Gastroesophageal sphincter (tissue), 4 donors: ENCODE measurements at places on chromosomes 7 and 10. TPM values are rescaled to one million over a fixed set of nuclear protein-coding genes. Genes with fewer than 3 reads are reported as not detected.

MUC12 gene
- total RNA-seq = not detected

APBB1IP gene
- 2.3 TPM for total RNA-seq

CFAP58 gene
- 0.27 TPM for total RNA-seq

TFPI2 gene
- total RNA-seq = 0.85 TPM

HOXA6 gene
- not detected for total RNA-seq

SEMA3E gene
- total RNA-seq = 22.1 TPM

PDE6C gene
- not detected for total RNA-seq

RHOBTB1 gene
- total RNA-seq = 27.9 TPM

DRGX gene
- not detected for total RNA-seq

SCART1 gene
- 3.9 TPM for total RNA-seq

HPS6 gene
- 24.5 TPM for total RNA-seq

NPS gene
- total RNA-seq = not detected

FOXI2 gene
- total RNA-seq = 0.13 TPM

INHBA gene
- 49.2 TPM for total RNA-seq

EPHB6 gene
- 10.9 TPM for total RNA-seq

GIMAP7 gene
- total RNA-seq = 30.0 TPM

PRF1 gene
- total RNA-seq = not detected

HYAL4 gene
- not detected for total RNA-seq

C10orf143 gene
- 4.4 TPM for total RNA-seq

PGAM2 gene
- not detected for total RNA-seq

RBM20 gene
- 2.3 TPM for total RNA-seq

ZNF727 gene
- 5.1 TPM for total RNA-seq

TSPAN13 gene
- 7.3 TPM for total RNA-seq

SFTPA1 gene
- not detected for total RNA-seq

HACD1 gene
- 75.7 TPM for total RNA-seq

NPC1L1 gene
- not detected for total RNA-seq

OIT3 gene
- total RNA-seq = not detected

CSGALNACT2 gene
- total RNA-seq = 31.9 TPM

ACSL5 gene
- 2.0 TPM for total RNA-seq

VGF gene
- total RNA-seq = not detected

PON1 gene
- total RNA-seq = not detected

EBLN1 gene
- not detected for total RNA-seq

SRRM3 gene
- total RNA-seq = 2.4 TPM

MYO3A gene
- total RNA-seq = 0.67 TPM

TET1 gene
- 7.2 TPM for total RNA-seq

CELF2 gene
- 119 TPM for total RNA-seq

SKIDA1 gene
- 0.74 TPM for total RNA-seq
